ENCODE measurements at places on chromosomes 4 and X.

GRCh38 chr4:115030281-115030680 lies 83.1 kb downstream of the NDST4 start:
- no peak for DNase-seq

DNA sequence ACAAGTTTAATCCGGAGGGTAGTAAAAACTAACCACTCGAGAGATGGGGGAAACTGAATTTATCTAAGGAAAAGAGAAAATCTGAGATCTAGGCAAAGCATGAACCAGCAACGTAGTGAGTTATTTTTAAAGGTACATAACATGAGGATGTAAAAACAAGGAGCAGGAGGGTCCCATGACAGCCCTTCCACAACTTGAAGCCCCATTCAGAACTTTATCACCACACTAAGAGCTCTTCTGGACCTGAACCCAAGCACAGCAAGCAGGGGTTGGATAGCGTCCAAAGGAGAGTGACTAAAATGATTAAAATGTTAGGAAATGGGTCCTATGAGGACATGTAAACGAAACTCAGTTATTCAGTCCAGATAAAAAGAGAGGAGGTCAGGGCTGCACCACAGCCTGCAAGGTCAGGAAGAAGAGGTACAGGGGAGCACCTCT lies 16.2 kb downstream of the SH3RF1 start:
- no peak for DNase-seq

GRCh38 chrX:111284631-111285293 lies 14.5 kb upstream of the CAPN6 start:
- DNase-seq, result no peak

- no peak for DNase-seq
These were observed 14.5 kb downstream of the AFP start for GRCh38 chr4:73450398-73451004.

GRCh38 chr4:130855533-130855932 lies 1759.6 kb downstream of the C4orf33 start:
- DNase-seq, result no peak

GRCh38 chr4:39114436-39114835 lies 52.4 kb downstream of the KLHL5 start:
- DNase-seq, result no peak

- no peak for DNase-seq
These were observed 847.6 kb upstream of the LCORL start for GRCh38 chr4:18869166-18869565.

- DNase-seq, result no peak
These were observed 611.1 kb upstream of the ATOH1 start for GRCh38 chr4:93217431-93217830.

DNA sequence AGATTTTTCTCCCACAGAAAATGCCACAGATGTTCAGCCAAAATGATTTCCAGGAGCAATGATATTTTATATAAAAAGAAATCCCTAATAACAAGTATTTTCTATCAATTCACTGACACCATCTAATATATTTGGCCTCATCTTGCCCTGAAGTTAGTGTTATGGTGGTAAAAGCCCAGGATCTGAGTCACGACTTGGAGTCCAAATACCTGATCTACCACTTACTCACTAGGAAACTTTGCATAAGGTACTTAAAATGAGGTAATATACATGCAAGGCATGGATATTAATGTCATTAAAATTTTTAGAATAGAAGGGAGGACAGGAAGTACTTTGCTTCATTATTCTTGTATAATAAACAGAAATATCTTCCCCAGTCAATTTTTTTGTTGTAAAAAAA lies 16.3 kb downstream of the PPP3CA start:
- no peak for DNase-seq

DNA sequence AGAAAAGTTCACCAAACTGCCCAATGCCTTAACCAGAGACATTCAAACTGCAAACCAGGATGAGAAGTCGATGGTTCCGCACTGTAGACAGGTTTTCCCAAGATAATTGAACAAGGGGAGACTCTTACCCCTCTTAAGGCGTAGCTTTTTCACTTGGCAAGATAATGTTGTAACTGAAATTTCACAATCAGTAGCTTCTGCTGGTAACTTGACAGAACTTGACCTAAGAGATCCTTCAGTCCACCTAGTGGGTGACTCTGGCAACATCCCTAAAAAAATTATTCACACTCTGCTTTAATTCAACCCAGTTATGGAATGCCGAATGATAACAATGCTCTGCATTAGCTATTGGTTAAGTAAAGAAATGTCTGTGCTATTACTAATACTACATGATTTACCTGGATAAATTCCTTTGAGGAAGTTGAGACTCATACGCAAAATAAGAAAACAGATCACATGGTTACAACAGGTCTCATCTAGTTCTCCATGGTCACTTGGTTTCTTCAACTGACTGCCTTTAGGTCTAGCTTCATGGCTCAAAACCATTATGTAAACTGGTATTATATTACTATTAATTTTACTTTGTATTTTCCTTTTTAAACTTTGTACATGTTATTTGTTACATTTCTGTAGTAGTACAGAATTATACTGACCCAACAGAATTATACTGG lies 9.1 kb downstream of the ELF2 start:
- DNase-seq, result no peak

GRCh38 chr4:143858456-143858855 lies 46.9 kb downstream of the GYPE start:
- DNase-seq, result no peak

GRCh38 chr4:115454228-115454627 lies 340.8 kb upstream of the NDST4 start:
- DNase-seq, result no peak

GRCh38 chr4:164023214-164023613 lies 528.7 kb downstream of the TMA16 start:
- DNase-seq, result no peak

- no peak for DNase-seq
These were observed 37.9 kb upstream of the SEC24B start for GRCh38 chr4:109395694-109396093.

GRCh38 chr4:81030061-81030980 lies at the start of gene BMP3:
Gene BMP3, plus strand, starts transcription at chr4:81030708. Its CDS starts 577 bp downstream, at chr4:81031285.
- DNase-seq, result peak; percentile 10

DNA sequence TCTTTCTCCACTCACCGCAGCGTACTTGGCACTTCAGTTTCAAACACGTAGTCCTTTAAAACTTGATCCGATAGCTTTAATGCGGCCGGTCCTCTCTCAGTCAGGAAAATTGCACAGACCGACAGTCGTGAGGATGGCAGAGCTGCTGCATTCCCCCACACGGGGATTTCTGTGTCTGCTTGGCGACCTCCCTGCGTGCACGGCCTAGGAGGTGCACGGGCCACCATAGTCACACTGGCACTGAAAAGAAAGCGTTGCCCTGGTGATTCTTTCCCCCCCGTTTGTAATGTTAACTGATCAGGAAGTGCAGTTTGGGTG lies 10.3 kb downstream of the AKAP17A start:
- no peak for DNase-seq

DNA sequence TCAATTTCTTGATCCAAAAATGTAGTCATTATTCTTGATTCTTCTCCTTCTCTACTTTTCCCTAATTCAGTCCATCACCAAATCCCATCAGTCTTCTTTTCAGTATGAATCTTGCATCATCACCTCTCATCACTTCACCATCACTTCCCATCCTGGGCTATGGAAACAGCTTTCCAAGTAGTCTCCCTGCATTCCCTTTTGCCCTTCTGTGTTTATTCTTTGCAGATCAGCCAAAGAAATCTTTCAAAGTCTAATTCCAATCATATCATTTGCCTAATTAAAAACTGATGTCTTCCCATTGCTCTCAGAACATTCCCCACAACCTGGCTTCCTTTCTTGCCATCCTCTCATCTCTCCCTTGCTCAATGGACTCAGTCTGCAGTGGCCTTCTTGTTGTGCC lies 201.7 kb upstream of the ADAMTS3 start:
- no peak for DNase-seq

- no peak for DNase-seq
These were observed 155.6 kb upstream of the PACRGL start for GRCh38 chr4:20544645-20545044.

DNA sequence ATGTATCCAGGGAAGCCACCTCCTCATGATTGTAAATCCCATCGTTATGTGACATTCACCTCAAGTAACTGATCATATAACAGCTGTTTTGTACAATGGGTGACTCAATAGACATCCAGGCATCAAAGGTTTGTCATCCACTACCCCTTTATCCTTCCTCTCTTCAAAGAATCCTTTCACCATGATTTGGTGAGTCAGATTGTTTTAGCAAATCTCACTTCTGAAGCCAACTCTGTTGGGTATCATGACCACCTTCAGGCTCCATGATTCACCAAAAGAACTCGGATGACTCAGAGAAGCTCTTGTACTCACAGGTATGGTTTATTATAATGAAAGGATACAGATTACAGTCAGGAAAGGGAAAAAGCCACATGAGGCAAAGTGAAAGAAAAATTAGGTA lies 132.1 kb downstream of the PWWP3B start:
- DNase-seq, result no peak

DNA sequence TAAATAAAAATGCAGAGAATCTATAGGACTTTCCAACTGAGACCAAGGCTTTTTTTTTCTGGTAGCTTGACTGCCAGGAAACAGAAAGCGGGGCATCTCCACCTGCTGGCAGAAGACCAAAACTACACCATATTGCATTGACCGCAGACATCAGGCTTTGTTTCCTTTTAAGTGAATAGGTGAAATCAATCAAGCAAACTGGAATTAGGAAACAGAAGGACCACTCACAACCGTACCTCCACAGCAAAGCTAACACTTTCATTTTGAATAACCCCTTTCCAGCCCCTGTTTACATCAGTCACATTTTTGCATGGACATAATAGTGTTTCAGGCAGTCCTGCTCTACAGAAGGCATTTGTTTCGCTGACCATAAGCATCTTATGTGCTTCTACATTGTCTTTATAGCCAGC lies 218.2 kb downstream of the IDS start:
- no peak for DNase-seq

- no peak for DNase-seq
These were observed 135.4 kb upstream of the OTUD4 start for GRCh38 chr4:145315811-145316225.

GRCh38 chrX:53456254-53456653 lies 22.1 kb upstream of the HSD17B10 start:
- no peak for DNase-seq

DNA sequence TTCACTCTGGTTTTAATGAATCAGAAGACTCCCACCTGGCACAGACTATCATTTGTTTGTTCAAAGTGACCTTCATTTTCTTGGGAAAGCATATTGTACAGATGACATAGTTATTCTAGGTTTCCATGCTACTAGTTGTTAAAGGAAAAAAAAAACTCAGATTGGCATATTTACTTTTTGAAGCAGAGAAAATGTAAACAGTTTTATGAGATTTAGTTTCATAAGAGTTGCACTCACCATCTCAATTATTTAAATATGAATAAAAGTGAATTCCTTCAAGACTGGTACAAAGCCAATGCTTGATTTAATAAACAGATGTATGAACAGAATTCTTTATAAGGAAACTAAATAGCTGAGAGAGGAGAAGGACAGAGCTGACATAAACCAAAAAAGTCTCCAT lies 280.3 kb upstream of the UGT8 start:
- DNase-seq, result no peak

DNA sequence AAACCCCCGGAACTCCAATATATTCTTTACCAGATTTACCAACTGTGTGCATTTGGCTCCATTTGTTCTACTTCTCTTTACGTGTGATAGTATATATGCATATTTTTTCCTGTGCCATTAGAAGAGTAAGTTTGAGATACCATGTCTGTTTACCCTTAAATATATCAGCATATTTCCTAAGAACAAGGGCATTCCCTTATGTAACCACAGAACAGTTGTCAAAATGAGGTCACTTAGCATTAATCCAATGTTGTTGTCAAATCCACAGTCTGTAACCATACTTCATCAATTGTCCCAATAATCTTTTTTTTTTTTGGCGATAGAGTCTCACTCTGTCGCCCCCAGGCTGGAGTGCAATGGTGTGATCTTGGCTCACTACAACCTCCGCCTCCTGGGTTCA lies 55.2 kb downstream of the TBC1D14 start:
- DNase-seq, result no peak

DNA sequence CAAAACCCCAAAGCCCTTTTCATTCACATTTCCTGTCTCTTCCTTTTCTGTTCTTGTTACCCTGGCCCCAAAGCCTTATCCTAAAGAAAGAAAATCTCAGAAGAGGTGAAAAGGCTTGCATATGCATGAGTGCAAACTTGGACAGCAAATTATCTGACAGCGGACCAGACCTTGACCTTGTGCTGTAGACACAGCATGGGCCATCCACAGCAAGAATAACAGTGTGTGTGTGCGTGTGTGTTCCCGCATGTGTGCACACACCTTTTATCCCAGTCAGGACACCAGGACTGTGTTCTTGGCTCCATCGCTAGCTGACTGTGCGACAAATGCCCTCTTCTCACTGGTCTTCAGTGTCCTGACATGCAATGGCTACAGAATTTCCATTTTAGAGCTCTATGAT lies 35.3 kb downstream of the ZBTB49 start:
- no peak for DNase-seq

GRCh38 chr4:61934198-61934597 lies 734.1 kb downstream of the ADGRL3 start:
- no peak for DNase-seq

DNA sequence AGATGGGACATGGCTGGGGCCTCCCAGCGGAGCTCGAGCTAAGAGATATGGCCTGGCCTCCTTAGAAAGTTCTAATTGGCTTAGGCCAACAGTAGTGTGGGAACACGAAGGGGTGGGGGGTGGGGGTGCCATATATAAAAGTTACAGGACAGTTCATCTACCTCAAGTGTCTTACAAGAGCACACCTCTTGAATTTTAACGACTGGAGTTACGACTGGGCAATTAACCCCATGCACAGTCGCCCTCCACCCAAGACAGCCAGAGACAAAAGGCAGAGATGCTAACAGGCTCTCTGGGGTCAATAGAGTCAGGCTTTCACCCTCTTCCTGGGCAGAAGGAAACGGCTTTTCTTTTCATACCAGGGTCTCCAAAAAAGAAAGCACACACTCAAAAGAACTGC lies 302.2 kb downstream of the BCOR start:
- no peak for DNase-seq

- DNase-seq, result no peak
These were observed 15.4 kb downstream of the SNX12 start for GRCh38 chrX:71052721-71053120.

GRCh38 chr4:47933840-47934239 lies 19.5 kb upstream of the NFXL1 start:
- no peak for DNase-seq

GRCh38 chr4:5100986-5101385 lies 49.7 kb downstream of the STK32B start:
- DNase-seq, result no peak

DNA sequence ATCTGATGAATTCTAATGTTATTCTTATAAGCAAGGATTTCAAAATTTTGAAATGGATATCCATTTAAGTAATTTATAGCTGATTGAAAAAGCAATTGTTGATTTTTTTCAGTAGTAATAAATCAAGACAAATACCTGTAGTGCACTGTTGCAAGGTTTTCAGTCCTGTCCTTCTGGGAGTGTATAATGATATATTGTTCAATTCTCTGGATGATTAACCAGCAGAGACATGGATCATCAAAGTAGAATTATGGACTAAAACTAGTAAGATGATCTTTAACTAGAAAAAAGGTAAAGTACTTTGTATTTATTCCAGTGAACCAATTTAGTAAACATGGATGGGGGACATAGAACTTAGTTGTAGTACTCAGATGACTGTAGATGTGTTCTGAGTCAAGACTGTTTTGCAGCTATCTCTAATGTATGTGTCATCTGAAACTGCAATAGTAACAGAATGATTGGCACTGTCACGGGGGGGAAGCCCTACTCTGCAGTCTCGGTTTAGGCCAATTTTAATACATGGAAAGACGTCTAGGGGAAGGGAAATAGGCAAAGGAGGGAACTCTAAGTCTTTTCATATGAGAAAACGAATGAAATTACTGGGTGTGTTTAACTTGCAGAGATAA lies 121.9 kb downstream of the GLRA3 start:
- no peak for DNase-seq

- DNase-seq, result no peak
These were observed 1.2 kb downstream of the UGDH start for GRCh38 chr4:39525822-39526690.

All from posterior cingulate gyrus (tissue), 11 donors.